ENCODE measurements at places on chromosomes 3 and 15. TPM values are rescaled to one million over a fixed set of nuclear protein-coding genes. Genes with fewer than 3 reads are reported as not detected.

DNA sequence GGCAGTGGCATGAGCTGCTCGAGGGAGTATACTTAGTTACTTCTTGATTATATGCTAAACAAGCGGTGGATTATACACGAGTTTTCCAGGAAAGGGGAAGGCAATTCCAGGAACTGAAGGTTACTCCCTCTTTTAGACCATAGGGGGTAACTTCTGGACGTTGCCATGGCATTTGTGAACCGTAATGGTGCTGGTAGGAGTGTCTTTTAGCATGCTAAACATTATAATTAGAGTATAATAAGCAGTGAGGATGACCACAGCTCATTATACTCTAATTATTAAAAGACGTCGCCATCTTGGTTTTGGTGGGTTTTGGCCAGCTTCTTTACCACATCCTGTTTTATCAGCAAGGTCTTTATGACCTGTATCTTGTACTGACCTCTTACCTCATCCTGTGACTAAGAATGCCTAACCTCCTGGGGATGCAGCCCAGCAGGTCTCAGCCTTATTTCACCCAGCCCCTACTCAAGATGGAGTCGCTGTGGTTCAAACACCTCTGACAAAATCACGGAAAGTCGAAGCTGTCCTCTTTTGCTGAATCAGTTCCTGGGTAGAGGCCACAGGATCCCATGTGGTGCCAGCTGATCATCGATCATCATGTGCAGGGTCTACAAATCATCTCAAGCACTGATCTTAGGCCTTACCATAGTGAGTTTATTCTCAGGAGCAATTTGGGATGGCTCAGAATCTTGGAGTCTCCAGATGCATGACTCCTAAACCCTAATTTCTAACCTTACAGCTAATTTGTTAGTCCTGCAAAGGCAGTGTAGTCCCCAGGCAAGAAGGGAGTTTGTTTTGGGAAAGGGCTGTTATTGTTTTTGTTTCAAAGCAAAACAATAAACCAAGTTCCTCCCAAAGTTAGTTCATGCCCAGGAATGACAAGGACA, 149.1 kb downstream of the TJP1 start:
- ATAC-seq: no peak

GRCh38 chr15:40722934-40723333, 28.0 kb downstream of the RAD51 start:
- no peak for ATAC-seq

GRCh38 chr15:69158201-69158842, 2.1 kb upstream of the GLCE start:
- ATAC-seq: no peak

DNA sequence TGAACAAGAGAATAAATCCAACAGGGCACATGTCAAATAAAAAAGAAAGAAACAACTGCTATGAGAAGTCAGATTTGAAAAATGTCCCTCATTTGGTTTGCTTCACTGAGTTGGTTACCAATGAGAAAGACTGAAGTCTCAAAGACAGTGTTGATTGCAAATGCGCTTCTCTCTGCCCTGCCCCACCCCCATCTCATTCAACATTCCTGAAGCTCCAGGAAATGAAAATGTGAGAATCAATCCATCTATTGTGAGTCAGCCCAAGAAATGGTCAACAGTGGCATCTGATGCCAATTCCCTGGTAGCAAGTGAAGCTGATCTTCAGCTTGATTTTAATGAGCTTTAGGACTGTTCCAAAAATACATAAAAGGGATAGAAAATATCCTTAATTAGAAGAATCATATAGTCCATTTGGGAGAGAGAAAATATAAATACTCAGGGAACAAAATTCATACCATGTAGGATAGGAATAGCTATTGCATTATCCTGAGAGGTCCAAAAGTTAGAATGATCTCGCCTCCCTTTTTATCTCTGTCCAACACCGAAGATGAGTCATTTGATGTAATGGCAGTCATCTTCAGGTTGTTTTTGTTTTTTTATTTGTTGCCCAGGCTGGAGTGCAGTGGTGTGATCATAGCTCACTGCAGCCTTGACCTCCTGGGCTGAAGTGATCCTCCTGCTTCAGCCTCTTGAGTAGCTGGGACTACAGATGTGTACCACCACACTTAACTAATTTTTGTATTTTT, 200.3 kb upstream of the UMPS start:
- ATAC-seq: peak; percentile 89

The GOLGA8J gene
- total RNA-seq: 0.25 TPM

The ABCC5 gene
- 43.1 TPM for total RNA-seq
